Aorta (tissue), 5 donors: ENCODE measurements at places on chromosomes 2 and 18. TPM values are rescaled to one million over a fixed set of nuclear protein-coding genes. Genes with fewer than 3 reads are reported as not detected.

TOGARAM2 gene
- total RNA-seq = 0.65 TPM

RGPD3 gene
- not detected for total RNA-seq

DNA sequence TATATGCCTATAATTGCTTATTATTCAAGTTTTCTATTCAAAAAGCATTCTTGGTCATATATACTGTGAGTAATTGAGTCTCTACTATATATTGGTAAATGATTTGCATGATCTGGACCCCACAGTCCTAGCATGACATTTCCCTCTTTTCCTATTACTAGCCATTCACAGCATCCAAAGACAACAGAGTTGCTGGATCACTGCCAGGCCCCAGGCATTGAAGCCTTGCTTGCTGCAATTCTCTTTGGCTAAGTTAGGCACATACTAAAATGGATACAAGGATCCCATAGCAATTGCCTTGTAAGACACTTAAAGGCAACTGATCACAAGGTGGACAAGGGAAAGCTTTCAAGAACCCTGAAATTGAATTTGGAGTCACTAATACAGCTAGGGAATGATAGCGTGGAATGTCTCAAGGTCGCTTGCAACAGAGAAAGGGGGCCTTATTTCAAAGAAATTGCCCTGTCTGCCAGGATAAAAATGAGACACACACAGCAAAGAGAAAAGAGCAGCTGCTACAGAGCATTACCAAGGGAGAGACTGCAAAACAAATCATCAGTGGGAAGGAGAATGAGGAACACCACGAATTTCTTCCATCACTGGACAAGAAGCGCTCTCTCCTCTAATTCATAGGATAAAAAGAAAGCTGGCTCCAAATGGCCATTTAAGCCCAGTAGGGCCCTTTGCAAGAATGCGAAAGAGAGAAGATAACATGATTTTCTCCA, 77.1 kb upstream of the EPHA4 start:
- no peak overlapping the region for H3K27ac ChIP-seq
- H3K27me3 ChIP-seq = no peaks in the 10 kb centered on the region
- DNase-seq = peak; percentile 70
- no peaks in the 10 kb centered on the region for H3K36me3 ChIP-seq
- H3K4me1 ChIP-seq = no peaks in the 10 kb centered on the region

GRCh38 chr2:9556121-9556743, 602 bp upstream of the ADAM17 start:
- no peak for DNase-seq
- H3K4me3 ChIP-seq = peak overlapping the region; percentile 14
- H3K4me1 ChIP-seq = peaks cover 2% of the 10 kb centered on the region

DNA sequence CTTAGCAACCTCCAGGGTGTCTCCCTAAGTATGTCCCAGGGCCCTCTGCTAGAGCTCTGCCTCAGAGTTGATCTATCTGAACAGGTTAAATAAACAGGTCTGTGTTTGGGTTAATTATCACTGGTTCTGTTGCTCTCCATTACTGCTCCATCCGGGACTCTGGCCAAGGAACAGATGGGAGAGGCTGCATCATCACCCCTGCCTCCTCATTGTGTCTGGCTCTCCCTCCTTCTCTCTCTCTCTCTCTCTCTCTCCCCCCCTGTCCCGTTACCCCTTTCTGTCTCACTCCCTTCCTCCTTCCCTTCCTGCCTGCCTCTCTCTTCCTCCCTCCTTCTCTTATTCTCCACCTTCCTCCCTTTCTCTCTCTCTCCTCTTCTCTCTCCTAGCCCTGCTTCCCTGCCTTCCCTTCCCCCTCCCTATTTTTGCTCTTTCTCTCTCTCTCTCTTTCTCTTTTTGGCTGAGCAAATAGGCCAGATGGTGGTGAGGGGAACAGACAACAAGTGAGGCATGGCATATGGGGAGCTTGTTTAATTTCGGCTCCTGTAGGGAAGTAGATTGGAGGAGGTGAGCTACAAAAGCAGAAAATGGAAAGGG, 62.1 kb downstream of the SETBP1 start:
- H3K27ac ChIP-seq = no peak overlapping the region
- H3K27me3 ChIP-seq = no peaks in the 10 kb centered on the region
- H3K36me3 ChIP-seq = no peaks in the 10 kb centered on the region

DNA sequence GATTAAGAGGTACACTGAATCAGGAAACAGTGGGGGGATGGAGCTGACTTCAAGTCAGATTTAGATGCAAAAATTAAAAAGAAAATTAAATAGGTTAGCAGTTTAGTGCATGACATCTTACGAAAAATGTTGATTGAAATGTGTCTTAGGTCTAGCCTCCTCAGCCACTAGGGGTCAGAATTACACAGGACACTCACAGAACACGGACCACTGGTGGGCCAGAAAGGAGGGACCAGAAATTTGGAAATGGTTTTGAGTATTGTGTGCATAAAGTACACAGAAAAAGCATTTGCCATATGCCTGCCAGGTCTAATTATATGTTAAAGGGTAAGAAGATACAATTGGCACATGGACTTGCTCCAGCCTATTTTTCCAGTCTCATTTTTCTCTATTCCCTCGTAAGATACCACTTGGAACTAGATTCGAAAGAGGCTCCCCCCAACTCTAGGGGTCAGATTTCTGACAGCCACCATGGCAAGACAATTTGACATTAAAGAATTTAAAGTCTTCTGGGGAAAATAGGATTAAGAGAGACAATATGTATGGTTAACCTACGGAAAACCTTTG, 550.2 kb upstream of the SETBP1 start:
- no peaks in the 10 kb centered on the region for H3K27me3 ChIP-seq
- no peaks in the 10 kb centered on the region for H3K4me1 ChIP-seq
- no peak overlapping the region for H3K4me3 ChIP-seq
- H3K27ac ChIP-seq = no peak overlapping the region
- H3K36me3 ChIP-seq = no peaks in the 10 kb centered on the region
